ENCODE measurements at places on chromosomes 5 and 9.

DNA sequence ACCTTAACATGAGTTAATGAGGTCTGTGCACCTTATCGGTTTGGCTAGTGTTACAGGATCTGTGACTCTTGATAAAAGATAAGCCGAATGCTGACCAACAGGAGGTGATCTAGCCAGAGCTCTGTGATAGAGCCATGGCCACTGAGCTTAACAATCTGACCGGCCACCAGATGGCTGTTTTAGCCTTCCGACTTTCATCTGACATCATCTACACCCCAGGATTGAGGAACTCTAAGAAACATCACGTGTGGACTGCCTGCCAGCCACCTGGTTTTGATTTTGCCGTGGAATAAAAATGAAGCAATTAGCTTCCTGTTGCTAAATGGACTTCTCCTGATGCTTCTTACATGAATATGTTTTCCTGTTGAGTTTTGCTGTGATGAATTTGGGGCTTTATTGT, 281.3 kb downstream of the CEMIP2 start:
- DNase-seq: no peak

DNA sequence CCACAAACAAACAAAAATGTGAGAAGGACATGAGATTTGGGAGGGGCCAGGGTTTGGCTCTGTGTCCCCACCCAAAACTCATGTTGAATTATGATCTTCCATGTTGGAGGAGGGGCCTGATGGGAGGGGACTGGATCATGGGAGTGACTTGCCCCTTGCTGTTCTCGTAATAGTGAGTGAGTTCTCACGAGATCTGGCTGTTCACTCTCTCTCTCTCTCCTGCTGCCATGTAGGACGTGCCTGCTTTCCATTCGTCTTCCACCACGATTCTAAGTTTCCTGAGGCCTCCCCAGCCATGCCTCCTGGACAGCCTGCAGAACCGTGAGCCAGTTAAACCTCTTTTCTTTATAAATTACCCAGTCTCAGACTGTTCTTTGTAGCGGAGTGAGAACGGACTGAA, 118.7 kb downstream of the RXRA start:
- DNase-seq: no peak

DNA sequence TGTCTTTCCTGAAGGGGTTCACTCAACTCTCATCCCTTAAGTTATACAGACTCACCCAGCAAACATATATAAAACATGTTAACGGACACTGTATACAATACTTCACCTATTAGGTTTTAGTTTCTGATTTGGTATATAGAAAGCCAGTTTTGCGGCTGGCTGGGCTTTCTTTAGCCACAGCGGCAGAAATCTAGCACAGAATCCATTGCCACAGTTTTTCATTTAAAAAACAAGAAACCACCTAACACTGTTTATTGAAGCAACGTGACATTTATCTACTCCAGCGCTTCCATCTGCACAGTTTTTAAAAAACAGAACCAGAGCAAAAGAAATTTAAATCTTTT, 67.3 kb downstream of the SNX30 start:
- DNase-seq: no peak

GRCh38 chr5:77957516-77957915, 181.4 kb upstream of the TBCA start:
- DNase-seq: no peak

All from endothelial cell of umbilical vein (primary cell).